EL (cell line): ENCODE measurements at places on chromosomes 2 and 18.

DNA sequence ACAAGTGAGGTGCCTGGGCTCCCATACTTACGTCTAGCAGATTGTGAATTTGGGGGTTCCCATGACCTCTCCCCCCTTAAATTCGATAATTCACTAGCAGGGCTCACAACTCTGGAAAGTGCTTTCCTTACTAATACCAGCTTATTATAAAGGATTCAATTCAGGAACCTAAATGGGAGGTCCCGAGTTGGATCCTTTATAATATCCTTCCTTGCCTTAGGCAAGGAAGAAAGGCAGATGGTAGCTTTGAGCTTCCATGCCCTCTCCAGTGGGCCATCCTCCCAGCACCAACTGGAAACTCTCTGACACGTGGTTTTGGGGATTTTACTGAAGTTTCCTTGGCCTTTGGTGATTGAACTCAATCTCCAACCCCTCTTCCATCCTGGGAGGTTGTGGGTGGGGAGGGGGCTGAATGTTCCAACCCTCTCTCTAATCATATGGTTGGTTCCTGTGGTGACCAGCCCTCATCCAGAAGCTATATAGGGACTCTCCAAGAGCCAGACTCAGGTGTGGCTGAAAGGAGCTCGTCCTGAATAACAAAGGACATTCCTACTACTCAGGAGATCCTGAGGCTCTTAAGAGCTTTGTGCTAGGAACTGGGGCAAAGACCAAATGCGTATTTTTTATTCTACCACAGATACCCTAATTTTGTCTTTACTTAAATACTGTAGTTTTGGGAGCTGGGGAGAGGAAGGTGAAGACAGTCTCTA is 62.2 kb downstream of the HAUS1 start:
- no peak for DNase-seq

DNA sequence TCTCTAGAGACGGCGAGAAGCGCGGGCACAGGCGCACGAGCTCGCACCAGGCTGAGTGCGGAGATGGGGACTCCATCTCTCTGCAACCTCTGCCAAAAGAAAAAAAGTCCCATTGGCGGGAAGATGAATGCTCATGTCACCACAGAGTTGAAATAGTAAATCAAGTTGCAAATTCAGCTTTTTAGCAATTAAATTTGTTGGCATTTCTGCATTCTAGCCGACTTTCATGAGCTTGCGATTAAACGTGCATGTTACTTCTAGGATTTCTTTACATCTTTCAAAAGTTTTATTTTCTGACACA is 588 bp downstream of the CHAC2 start:
- DNase-seq, result peak; percentile 59

DNA sequence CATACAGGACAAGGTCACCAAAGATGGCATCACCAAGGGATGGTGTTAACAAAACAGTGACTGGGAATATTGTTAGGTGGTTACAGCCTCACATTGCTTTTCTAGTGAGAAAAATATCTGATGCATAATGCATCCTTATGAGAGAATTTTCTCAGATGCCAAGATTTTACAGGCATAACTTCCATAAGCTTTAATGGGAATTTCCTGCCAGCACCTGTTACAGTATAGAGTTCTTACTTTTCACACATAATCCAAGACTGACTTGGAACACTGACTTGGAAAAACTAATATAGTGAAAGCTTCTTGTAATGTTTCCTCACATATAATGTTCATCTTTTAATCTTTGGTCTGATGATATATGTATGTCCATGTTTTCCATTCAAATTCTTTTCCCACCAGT is 402.8 kb downstream of the ARHGAP15 start:
- no peak for DNase-seq

- DNase-seq, result no peak
Observed at GRCh38 chr18:136433-136832, 21.9 kb upstream of the USP14 start.

- no peak for DNase-seq
Observed at GRCh38 chr2:219228041-219228910, 1.2 kb downstream of the ATG9A start.
